WTC11 (cell line): ENCODE measurements at places on chromosomes 12 and 14. TPM values are rescaled to one million over a fixed set of nuclear protein-coding genes. Genes with fewer than 3 reads are reported as not detected.

GRCh38 chr12:42015051-42015461 lies 129.6 kb downstream of the GXYLT1 start:
- no peak for DNase-seq

GRCh38 chr14:79967001-79967400 lies 244.3 kb downstream of the DIO2 start:
- DNase-seq = no peak

- no peak for DNase-seq
Observed at GRCh38 chr12:132239796-132240668, 89.4 kb downstream of the GALNT9 start.

DNA sequence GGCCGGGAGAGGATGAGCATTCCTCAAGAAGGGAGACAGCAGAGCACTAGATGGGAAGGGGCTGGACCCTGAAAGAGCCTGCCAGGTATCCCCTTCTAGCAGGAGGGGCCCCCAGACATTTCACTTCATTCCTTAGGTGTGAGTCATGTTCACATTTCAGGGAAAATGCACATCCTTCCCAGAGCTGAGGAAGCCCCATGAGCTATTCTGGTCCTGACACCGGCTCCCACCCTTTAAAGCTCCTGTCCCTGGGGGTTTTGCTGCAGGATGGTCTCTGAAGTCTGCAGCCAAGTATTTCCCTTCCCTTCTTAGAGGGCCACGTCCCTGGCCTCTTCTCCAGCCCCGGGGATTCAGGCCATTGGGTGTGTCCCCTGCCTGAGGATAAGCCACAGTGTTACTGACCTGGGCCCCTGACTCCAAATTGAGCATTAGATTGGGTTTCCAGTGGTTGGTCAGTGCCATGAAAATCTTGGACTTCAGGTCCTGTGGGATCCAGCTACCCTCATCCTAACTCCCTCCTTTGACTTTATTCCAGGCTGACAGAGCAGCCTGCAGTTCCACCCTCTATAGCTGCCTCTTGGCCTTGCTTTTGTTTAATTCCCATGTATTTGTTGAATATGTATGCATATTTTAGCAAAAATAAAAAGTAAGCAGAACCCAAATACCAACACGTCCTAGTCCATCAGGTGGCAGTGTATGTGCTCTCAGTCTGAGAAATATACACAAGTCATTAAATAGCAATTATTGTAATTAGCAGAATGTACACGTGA lies 267.1 kb downstream of the CACNA1C start:
- no peak for DNase-seq

- no peak for DNase-seq
Observed at GRCh38 chr12:128914908-128915563, 61.8 kb downstream of the GLT1D1 start.

- DNase-seq = no peak
Observed at GRCh38 chr14:49982082-49982481, 89.2 kb downstream of the ARF6 start.

DNA sequence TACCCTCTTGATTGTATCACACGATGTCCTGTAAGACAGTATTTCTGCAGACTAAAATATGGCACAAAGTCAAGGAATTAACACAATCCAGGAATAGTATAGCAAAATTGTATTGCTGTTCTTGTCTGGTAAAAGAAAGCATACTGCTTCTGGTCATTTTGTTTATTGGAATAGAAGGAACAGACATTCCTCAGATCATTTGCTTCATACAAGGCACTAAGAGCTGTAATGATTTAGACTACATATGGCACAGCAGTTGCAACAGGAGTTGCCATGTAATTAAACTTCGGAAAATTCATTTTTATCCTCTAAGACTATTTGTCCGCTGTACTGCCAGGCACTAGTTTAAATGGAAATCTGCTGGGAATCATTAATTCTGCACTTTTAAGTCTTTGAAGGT lies 7.6 kb upstream of the KERA start:
- no peak for DNase-seq

DNA sequence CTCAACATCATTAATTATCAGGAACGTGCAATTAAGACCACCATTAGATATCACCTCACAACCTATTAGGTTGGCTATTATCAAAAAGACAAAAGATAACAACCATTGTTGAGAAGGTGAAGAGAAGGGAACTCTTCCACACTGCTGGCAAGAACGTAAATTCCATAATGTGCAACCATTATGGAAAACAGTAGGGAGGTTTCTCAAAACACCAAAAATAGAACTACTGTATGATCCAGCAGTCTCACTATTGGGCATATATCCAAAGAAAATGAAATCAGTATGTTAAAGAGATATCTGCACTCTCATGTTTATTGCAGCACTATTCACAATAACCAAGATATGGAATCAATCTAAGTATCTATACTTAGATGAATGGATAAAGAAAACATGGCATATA lies 51.6 kb upstream of the OR4E1 start:
- no peak for DNase-seq

- DNase-seq = peak; percentile 71
Observed at GRCh38 chr12:3964439-3964838, 91.2 kb upstream of the PARP11 start.

GRCh38 chr14:105220699-105221597 lies 27.4 kb upstream of the BTBD6 start:
- DNase-seq = no peak

DNA sequence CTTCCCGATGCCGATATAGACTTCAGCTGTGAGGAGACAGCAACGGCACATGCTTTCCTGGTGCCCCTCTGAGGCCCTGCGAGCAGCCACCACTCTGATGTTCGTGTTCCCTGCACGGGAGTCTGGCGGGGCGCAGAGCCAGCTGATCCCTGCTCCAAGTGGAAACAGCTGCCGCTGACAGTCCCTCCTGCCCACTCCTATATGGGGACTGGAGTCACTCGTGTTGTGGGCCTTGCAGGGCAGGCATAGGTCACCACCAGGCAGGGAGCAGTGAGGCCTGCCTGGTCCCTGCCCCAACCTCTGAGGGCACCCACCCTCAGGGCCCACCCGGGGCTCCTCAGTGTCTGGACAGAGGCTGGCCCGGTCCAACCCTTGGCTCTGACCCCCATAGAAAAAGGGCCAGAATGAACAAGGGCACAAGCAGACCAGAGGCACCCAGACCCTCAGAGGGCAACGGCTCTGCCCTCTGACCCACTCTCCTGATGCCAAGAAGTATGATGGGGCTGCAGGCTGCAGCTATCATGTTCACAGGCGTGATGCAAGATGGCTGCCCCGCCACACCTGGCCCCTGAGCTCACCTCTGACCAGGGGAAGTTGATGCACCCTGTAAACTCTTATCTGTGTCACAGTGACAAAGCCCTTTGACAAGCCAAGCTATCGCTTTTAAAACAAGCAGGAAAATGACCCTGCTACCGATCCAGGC lies 181.6 kb downstream of the CALM1 start:
- DNase-seq = no peak

GRCh38 chr12:62158461-62159360 lies 101.5 kb upstream of the USP15 start:
- no peak for DNase-seq

GRCh38 chr12:127655691-127656090 lies 611.3 kb upstream of the TMEM132C start:
- DNase-seq = no peak

- no peak for DNase-seq
Observed at GRCh38 chr12:24198936-24199671, 249.6 kb upstream of the SOX5 start.

GRCh38 chr12:1630133-1630826 lies 1.2 kb downstream of the WNT5B start:
- peak; percentile 39 for DNase-seq

DNA sequence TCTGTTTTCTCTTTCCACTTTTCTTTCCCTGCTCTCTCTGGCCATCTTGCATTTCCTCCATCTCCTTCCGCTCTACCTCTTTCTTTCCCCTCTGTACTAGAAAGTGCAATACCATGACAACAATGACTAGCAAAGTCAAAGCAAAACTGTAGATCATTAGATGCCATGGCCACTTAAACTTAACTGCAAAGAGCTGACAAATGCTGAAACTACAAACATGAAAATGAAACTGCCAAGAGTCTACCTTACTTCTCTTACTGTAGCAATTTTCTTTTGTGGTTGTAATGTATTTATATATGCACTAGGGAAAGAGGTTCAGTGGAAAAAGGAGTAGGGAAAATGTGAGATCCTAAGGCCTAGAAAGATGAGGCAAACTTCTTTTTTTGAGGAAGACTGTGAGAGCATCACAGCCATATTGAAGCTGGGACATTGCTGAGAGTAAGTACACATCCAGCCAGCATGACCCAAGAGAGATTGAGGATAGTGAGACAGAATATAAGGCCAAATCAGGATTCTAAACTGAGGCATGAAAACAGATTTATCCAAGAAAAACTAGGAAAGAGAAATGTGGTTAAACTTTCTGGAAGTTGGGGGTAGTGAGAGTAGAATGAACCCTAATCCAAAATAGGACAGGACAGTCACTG lies 276.6 kb upstream of the NAV3 start:
- DNase-seq = no peak

DNA sequence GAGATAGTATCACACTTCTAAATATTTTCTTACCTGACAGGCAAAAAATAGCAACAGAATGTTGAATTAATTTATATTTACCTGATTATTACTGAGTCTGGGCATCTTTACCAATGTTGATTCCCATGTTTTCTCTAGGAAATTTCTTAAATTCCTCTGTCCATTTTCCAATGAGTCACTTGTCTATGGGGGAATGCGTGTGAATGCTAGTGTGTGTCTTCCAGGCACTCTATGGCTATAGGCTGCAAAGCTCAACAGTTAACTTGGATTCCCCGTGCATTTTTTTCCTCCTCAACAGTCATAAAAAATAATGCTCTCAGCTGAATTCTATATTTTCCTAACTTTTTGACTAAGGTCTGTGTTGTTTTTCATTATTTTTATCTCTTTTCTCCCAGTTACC lies 1385.8 kb upstream of the FLRT2 start:
- DNase-seq = no peak

DNA sequence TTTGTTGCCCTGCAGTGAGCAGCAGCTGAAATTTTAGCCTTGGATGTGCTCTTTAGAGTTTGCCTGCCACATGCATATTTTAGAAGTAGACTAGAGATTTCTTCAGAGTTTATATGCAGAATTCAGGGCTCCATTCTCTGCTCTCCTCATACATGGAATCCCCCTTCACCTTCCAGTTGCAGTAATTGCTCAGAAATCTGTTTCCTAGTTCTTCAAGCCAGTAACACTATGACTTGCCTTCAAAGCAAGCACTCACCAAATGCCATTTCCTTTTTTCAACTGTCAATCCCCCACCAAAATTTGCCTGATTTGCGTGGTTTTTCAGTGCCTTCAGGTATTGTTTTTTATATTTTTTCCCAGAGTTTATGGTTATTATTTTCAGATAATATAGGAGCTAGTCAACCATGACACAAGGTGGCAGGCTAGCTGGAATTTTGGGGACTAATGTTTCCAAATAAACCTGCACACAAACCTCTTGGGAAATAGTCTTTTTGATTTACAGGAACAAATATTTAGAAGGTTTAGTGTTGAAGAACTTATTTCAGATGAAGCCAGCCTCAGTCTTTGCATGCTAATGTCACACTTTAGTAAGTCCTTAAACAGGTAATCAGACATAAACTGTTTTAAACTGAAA lies 79.2 kb downstream of the ASCL1 start:
- no peak for DNase-seq

DNA sequence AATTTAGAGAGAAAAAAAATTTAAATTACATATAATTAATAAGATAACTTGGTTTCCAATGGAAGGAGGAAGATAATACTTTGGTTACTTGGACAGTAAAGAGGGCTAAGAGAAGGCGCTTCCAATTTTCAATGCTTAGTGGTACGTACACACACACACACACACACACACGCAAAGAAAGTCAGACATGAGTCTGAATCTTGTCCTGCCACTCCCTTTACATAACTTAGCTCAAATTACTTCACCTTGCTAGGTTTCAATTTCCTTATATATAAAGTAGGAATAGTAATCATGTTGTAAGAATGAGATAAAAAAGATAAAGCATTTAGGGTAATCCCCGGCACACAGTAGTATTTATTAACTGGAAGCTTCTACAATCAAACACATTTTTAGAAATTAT lies 39.7 kb upstream of the VCPKMT start:
- no peak for DNase-seq

GRCh38 chr12:132154941-132155770 lies 10.9 kb downstream of the NOC4L start:
- DNase-seq = no peak

DNA sequence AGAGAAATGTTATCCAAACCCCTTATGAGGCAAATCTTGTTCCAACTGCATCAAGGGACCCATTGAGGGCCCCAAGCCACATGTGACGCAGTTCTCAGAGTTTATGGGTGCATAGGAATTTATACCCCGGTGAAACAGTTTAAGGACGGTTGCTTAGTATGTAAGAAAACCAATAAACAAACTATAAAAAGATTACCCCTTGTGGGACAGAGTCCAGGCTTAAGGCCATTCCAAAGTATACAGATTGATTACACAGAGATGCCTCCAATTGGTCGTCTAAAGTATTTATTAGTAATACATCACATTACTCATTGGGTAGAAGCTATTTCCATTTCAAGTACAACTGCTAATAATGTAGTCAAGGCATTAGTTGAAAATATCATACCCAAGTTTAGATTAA lies 885.0 kb upstream of the MDGA2 start:
- no peak for DNase-seq

GRCh38 chr12:105292705-105293104 lies 37.8 kb upstream of the C12orf75 start:
- no peak for DNase-seq

- DNase-seq = no peak
Observed at GRCh38 chr14:29799464-29800095, 128.1 kb downstream of the PRKD1 start.

GRCh38 chr12:40106655-40107054 lies 774 bp upstream of the SLC2A13 start:
- DNase-seq = no peak

DNA sequence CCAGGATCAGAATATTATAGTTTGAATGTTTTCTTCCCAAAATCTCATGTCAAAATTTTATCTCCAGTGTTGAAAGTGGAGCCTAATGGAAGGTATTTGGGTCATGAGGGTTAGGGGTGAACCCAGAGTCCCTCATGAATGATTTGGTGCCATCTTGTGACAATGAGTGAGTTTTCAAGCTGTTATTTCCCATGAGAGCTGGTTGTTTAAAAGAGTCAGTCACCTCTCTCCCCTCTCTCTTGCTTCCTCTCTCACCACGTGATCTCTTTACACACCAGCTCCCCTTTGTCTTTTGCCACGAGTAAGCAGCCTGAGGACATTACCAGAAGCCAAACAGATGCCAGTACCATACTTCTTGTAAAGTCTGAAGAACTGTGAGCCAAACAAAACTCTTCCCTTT lies 561.6 kb downstream of the RERGL start:
- DNase-seq = no peak

DNA sequence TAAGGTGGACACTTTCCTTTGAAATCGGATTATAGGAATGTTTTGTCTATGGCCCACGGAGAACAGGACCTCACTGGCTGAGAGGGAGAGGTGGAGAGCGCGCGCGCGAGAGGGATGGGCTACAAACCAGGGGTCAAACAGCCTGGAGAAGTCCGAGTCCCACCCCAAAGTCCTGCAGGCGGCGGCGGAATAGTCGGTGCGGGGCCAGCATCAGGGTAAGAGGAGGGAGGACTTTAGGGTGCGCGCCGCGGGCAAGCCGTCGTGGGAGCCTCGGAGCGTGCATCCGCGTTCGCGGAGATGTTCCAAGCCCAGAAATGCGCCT lies 3.3 kb upstream of the HOXC8 start:
- no peak for DNase-seq

KLHL33 gene
- total RNA-seq = 0.07 to 0.18 TPM (median 0.17 TPM) in 3 replicates

KRT83 gene
- total RNA-seq = not detected in 3 replicates

TGFB3 gene
- 1.1 to 1.7 TPM (median 1.2 TPM) in 3 replicates for total RNA-seq

ESRRB gene
- total RNA-seq = 1.4 to 1.8 TPM (median 1.6 TPM) in 3 replicates

TTC6 gene
- total RNA-seq = 0.09 to 0.11 TPM in 2 of 3 replicates, not detected in the other

AKAP3 gene
- 1.8 to 2.6 TPM (median 1.9 TPM) in 3 replicates for total RNA-seq

TAC3 gene
- total RNA-seq = 4.1 to 6.8 TPM (median 6.1 TPM) in 3 replicates

LMNTD1 gene
- total RNA-seq = not detected in 3 replicates

FIGNL2 gene
- 9.9 to 10.3 TPM (median 10.0 TPM) in 3 replicates for total RNA-seq

OR4E2 gene
- not detected in 3 replicates for total RNA-seq

KCNK10 gene
- 0.53 to 0.96 TPM (median 0.87 TPM) in 3 replicates for total RNA-seq
